Right renal pelvis (tissue), 4 donors: ENCODE measurements at places on chromosomes 4 and X.

DNA sequence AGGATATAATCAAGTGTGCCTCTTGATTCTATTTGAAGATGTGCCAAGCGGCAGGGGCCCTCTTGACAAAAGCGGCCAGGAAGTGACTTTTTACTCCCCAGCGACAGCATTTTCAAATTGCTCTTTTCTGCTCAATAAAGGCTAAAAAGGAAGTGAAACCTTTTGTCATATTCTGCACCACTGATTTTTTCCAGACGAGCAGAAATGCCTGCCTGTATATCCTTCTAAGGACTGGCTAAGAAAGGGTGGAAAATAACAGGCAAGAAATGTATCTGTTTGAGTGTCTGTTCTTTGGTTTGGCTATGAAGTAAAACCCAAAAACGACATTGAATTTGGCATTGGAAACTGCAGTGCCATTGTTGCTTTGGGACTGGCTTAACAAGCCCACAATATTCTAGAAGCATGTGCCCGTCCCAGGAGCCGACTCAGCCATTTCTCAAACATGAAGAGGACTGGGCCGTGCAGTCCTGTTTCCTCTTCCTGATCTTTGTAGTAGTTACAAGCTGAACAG is 25.4 kb downstream of the TMSB4X start:
- DNase-seq, result no peak

DNA sequence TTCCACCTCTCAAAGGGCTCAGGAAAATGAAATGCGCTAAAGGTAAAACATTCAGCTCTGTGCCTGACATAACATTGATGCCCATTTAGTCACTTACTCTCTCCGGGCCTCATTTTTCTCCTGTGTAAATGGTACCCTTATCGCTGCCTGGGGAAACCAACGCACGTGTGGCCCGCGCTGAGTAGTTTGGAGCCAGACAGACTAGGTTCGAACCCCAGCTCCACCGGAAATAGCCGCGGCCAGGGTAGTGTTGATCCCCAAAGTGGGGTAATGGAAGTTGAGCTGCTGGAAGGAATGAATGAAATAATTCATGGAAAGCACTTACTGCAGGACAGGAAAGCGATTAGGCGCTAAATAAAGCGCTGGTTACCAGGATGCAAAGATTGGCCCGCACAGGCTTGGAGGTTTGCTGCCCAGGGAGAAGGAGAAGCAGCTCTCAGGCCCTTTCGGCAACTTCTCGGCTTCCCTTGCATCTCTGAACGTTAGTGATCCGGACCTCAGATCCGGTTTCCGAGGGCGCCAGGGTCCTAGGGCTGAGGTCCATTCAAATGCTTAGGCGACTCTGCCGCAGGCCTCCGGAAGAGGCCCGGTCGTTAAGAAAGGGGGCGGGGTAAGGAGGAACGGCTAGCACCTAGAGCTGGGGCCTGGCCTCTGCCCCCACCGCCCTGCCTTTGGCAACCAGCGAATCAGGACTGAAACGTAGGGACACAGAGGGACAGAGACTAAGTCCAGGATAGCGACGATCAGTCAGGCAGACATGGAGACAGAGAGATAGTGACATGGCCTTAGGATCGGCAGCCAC is 13.3 kb downstream of the NKX3-2 start:
- no peak for DNase-seq

GRCh38 chrX:118156953-118157608 is 40.5 kb upstream of the KLHL13 start:
- no peak for DNase-seq

- DNase-seq, result no peak
Measured at GRCh38 chrX:35380808-35381700, 417.1 kb upstream of the MAGEB16 start.

- no peak for DNase-seq
Measured at GRCh38 chr4:931194-931959, 739 bp downstream of the GAK start.

GRCh38 chr4:78689261-78689660 is 86.9 kb upstream of the BMP2K start:
- no peak for DNase-seq

- DNase-seq, result no peak
Measured at GRCh38 chr4:184563621-184564020, 85.6 kb downstream of the CASP3 start.

GRCh38 chrX:32933548-32933947 is 277.8 kb downstream of the DMD start:
- DNase-seq, result no peak

DNA sequence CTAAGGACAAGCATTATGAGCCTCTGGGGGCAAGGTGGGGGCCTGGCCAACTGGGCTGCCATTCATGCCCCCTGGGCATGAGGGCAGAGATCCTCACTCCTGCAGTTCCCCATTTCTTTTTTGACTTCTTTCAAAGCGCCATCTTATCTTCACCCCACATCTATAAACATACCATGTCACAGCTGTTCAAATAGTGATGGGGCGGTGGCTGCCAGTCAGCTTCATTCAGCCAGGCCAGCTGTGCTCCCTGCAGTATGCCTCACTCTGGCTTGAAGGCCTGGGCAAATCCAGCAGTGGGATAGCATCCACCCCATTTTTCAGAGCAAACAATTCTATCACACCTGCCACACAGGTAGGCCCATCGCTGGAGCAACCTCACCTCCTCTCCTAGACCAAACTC is 85.5 kb downstream of the NHSL2 start:
- DNase-seq, result no peak

DNA sequence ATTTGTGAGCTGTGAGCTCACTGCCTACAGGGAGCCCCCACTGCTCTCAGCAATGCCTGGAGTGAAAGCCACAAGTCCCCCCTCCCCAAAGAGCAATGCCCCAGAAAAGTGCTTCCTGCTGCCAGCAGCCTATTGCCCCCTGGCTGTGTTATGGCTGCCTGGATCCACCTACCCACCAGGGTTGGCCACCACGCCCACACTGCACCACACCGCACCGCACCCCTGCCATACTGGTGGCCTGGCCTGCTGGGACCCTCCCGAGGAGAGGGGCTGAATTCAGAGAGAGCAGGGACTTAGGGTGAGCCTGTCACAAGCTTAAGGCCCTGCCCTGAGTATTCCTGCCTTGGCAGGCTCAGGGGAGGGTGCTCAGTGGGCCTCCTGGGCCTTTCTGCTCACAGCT is 4.3 kb downstream of the CFAP99 start:
- DNase-seq, result no peak

DNA sequence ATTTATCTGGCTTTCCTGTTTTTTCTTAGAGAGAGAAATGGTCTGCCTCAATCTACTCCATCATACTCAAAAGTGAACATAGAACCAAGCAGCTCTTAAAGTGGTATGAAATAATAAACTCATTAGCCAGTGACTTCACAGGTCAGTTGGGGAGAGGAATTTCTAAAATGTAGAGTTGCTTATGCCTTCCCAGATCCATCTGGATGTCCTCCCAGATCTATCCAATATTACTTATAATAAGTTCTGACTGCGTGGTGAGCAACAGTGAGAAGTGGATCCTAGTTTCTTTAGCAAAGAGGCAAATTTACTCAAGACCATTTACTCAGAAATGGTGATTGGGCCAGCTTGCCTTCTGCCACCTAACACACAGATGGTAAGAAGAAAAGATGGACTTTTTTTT is 748.0 kb downstream of the PCDH18 start:
- no peak for DNase-seq

DNA sequence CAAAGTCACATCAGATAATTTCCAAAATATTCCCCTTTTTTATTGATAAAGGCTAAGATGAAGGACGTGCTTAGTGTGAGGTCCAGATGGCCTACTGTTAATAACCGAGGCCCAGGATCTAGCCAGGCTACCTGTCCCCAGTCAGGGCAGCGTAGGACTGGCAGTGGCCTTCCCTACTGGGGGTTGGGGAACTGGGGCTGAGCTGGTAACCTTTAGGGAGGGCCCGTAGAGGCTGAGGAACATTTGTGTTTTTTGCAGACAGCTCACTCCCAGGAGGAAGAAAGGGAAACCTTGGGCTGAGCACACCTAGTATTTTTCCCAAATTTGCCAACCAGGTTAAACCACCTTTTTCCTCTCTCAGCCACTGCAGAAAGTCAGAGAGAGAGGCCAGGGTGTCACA is 59.1 kb downstream of the KLF3 start:
- DNase-seq, result no peak
